ENCODE measurements at places on chromosomes 5 and 9.

DNA sequence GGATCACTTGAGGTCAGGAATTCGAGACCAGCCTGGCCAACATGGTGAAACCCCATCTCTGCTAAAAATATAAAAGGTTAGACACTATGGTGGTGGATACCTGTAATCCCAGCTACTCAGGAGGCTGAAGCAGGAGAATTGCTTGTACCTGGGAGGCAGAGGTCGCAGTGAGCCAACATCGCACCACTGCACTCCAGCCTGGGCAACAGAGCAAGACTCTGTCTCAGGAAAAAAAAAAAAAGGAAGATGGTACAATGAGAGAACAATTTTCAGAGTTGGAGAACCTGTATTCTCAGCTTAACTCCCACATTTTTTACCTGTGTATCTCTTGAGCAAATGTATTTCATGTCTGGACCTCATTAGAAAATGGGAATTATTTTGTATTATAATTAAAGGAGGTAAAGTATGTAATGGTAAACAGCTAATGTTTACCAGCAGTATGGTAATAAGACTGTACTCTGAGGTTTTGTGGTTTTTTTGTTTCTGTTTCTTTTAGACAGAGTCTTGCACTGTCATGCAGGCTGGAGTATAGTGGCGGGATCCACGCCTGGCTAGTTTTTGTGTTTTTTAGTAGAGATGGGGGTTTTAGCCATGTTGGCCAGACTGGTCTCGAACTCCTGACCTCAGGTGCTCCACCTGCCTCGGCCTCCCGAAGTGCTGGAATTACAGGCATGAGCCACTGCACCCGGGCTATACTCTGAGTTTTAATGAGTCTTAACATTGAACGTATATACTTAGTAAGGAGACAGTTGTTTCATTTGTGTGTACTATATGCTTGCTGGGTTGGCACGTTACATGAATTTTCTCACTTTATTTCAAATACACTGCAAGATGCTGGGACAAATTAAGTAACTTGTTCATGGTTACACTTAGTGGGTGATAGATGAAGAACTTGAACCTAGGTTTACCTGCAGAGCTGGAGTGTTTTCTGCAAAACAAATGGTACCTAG lies 16.2 kb downstream of the UHRF2 start:
- H3K4me1 ChIP-seq, result peaks cover 68% of the 10 kb centered on the region
- peak overlapping the region; percentile 7 for H3K4me3 ChIP-seq
- DNase-seq, result peak; percentile 39
- peaks cover 51% of the 10 kb centered on the region for H3K36me3 ChIP-seq
- H3K27me3 ChIP-seq, result no peaks in the 10 kb centered on the region

DNA sequence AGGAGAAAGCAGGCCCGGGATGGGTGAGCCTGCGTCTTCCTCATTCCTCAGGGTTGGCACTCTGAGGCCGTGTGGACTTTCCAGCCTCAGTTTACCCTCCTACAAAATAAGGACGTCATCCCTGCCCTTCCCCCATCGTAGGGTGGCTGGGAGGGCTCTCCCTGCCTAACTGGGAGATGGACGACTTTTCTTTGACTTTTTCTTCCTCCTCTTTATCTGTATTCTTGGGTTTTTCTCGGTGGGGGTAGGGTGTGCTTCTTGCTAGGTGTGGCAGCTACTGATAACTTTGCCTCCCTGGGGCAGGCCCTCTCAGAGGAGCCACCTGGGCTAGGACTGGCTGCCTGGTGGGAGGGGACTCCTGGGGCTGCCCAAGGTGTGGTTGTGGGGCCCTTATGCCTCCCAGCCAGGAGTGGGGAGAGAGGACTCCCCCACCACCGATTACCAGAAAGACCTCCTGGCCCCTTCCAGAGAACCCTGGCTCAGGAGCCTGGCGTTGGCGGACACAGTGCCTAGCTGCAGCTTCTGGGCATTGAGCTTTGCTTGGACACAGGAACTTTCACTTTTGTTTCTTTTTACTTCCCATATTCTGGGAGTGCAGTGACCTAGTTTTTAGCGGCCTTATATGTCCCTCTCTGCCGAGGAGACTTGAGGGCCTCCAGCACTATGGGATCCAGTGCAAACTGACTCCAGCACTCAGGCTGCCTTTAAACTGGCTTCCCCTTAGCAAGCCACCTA lies 6.1 kb downstream of the GLIPR2 start:
- no peak for DNase-seq
- H3K4me1 ChIP-seq, result peaks cover 97% of the 10 kb centered on the region
- peaks cover 70% of the 10 kb centered on the region for H3K36me3 ChIP-seq
- peaks cover 18% of the 10 kb centered on the region for H3K27me3 ChIP-seq
- peak overlapping the region; percentile 86 for H3K4me3 ChIP-seq

- DNase-seq, result no peak
- H3K27me3 ChIP-seq, result peaks cover 8% of the 10 kb centered on the region
- H3K36me3 ChIP-seq, result no peaks in the 10 kb centered on the region
- no peak overlapping the region for H3K4me3 ChIP-seq
Observed at GRCh38 chr5:56432321-56432720, 199.2 kb upstream of the ANKRD55 start.

- H3K27ac ChIP-seq, result no peak overlapping the region
- no peak for DNase-seq
- H3K36me3 ChIP-seq, result peaks cover 75% of the 10 kb centered on the region
- H3K4me3 ChIP-seq, result no peak overlapping the region
- no peaks in the 10 kb centered on the region for H3K27me3 ChIP-seq
- H3K4me1 ChIP-seq, result peaks cover 60% of the 10 kb centered on the region
Observed at GRCh38 chr9:20582150-20582549, 40.1 kb downstream of the MLLT3 start.

DNA sequence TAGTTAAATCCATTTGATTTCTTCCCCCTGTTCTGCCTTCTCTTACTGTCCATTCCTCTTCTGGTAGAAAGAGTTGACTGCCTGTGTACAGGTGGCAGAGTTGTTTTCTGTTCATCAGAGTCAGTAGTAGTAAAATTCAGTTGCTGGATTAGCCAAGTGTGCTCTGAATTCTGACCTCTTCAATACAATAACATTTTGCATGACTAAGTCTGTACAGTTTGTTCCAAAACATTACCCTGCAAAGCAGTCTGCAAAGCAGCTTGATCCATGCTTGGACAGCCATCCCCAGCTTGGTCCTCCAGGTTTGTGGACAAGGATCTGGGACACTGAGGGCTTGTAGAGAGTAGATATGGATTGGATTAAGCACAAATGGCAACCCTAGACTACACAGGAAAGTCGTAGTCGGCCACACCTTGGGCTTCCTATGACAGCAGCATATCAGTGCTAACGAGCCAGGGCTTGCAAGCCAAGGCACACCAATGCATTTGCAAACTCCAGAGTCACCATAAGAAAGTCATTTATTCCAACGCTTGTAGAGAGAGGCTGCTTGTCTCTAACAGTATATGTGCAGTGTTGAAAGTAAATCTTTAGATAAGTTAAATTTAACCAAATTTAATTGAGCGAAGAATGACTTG lies 25.2 kb downstream of the IL12B start:
- DNase-seq, result no peak
- H3K4me1 ChIP-seq, result peaks cover 3% of the 10 kb centered on the region
- no peak overlapping the region for H3K27ac ChIP-seq
- peaks cover 60% of the 10 kb centered on the region for H3K27me3 ChIP-seq
- no peaks in the 10 kb centered on the region for H3K36me3 ChIP-seq

DNA sequence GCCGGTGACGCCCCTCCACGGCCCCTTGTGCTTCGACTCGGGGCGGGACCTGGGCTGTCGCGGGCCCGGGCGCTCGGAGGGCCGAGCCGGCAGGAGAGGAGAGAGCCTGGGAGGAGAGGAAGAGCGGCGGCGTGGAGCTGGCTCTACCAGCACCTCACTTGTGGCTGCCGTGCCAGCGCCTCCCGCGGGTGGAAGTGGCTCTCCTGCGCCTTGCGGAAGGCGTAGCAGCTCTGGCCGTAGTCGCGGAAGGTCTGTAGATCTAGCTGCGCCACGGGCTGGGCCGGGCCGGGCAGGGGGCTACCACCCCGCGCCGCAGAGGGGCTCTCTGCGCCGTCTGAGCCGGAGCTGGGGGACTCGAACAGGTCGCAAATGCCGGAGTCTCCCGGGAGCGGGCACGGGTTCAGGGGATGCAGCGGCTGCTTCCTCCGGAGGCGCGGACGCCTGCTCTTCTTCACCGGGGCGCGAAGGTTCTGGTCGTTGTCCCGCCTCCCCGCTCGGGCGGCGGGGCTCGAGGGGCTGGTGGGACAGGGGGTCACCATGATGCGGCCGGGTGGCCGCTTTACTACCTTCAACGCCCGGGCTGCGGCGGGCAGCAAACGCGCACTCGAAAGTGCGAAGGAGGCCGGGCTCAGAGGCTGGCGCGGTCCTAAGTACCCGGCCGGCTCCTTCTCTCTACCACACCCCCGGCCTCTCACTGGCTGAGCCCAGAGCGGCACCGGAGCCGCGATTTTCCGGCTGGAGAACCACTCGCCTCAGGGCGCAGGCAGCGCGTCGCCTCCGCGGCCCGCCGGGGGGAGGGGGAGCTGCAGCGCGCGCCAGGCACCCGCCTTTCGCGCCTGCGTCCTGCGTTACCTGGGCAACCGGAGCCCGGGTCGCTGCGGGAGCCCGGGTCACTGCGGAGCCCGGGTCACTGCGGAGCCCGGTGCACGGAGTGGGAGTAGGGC lies at the start of gene CCNO:
TSS of gene CCNO (minus strand) at position 624 of the 944 bp plus-strand sequence. CDS start at position 539, 85 bp downstream.
- DNase-seq, result peak; percentile 74
- H3K4me1 ChIP-seq, result peaks cover 28% of the 10 kb centered on the region
- H3K27ac ChIP-seq, result peak within 1 kb of the TSS; percentile 59
- peak within 1 kb of the TSS; percentile 73 for H3K4me3 ChIP-seq
- no peaks in the 10 kb centered on the region for H3K36me3 ChIP-seq
- peaks cover 95% of the 10 kb centered on the region for H3K27me3 ChIP-seq

GRCh38 chr9:6833518-6834192 lies 75.9 kb downstream of the KDM4C start:
- H3K27me3 ChIP-seq, result no peaks in the 10 kb centered on the region
- no peak overlapping the region for H3K4me3 ChIP-seq
- H3K4me1 ChIP-seq, result no peaks in the 10 kb centered on the region
- DNase-seq, result no peak
- peaks cover 49% of the 10 kb centered on the region for H3K36me3 ChIP-seq
- no peak overlapping the region for H3K27ac ChIP-seq

GRCh38 chr9:136847088-136847825 lies 2.0 kb upstream of the PHPT1 start:
- peak; percentile 34 for DNase-seq
- H3K27ac ChIP-seq, result peak overlapping the region; percentile 64
- H3K27me3 ChIP-seq, result peaks cover 61% of the 10 kb centered on the region
- peak overlapping the region; percentile 90 for H3K4me3 ChIP-seq

DNA sequence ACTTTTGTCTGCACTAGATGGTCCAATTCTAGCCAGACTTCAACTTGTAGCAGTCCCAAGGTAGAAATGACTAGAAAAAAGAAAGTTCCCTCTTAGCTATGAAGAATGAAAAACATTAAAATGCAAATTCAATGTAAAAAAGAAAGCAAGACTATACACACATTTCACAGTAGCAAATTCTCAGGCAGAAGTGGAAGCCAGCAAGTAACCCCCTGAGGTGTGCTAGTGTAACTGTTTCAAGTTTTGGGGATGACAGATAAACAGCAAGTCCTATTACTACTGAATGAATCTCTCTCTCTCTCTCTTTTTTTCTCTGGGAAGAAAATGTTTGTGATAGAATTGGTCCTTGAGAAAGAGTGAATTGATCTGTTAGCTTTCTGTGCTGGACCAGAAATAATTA lies 185.6 kb downstream of the EFNA5 start:
- H3K4me1 ChIP-seq, result peaks cover 18% of the 10 kb centered on the region
- H3K36me3 ChIP-seq, result no peaks in the 10 kb centered on the region
- no peak overlapping the region for H3K27ac ChIP-seq
- DNase-seq, result no peak
- no peak overlapping the region for H3K4me3 ChIP-seq

Measured in activated naive CD4-positive, alpha-beta T cell treated with anti-CD3 and anti-CD28 coated beads, Interleukin-2, amount 10 ng/mL, durations not matched to agents 7 days and 5 days (primary cell).